Stimulated activated CD8-positive, alpha-beta memory T cell treated with anti-CD3 and anti-CD28 coated beads, Interleukin-4, amount 100 ng/mL, for 1 hour (primary cell): ENCODE measurements at places on chromosomes 12 and 14.

- no peak for DNase-seq
These were observed 1.3 kb downstream of the CLSTN3 start for GRCh38 chr12:7131502-7131866.

GRCh38 chr12:68094645-68095395 is 64.7 kb downstream of the IFNG start:
- DNase-seq = no peak

GRCh38 chr14:85580536-85581140 is 50.7 kb downstream of the FLRT2 start:
- DNase-seq = no peak

DNA sequence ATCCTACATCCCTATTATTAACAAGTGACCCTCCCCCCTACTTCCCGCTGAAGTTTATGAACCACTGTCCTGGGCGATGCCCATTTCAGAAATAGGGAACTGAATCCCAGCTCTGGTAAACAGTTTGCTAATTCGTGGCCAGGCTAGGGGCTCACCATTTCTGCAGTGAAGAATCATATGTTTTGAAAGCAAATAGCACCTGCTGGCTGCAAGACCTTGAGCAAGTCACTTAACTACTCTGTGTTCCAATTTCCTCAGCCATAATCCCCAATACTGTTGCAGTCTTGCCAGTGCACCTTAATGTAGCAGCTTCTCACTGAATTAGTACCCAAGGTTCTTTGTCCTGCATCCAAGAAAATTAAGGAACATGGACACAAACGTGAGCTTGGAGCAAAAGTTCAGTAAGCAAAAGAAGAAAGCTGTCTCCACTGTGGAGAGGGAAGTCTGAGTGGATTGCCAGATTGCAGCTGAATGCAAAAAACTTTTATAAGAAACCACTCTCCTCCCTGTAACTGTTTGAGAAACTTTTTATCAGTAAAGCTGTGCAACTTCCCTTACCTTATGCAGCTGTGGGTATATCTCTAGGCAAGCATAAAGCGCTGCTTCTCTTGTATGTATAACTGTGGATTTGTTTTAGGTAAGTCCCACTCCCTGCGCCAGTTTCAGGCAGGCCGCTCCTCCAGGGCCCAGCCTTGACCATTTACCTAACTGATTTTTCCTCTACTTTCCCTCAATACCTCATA is 824 bp downstream of the OAS1 start:
- no peak for DNase-seq

- DNase-seq = no peak
These were observed 67.8 kb downstream of the CAPZA3 start for GRCh38 chr12:18805516-18806248.

DNA sequence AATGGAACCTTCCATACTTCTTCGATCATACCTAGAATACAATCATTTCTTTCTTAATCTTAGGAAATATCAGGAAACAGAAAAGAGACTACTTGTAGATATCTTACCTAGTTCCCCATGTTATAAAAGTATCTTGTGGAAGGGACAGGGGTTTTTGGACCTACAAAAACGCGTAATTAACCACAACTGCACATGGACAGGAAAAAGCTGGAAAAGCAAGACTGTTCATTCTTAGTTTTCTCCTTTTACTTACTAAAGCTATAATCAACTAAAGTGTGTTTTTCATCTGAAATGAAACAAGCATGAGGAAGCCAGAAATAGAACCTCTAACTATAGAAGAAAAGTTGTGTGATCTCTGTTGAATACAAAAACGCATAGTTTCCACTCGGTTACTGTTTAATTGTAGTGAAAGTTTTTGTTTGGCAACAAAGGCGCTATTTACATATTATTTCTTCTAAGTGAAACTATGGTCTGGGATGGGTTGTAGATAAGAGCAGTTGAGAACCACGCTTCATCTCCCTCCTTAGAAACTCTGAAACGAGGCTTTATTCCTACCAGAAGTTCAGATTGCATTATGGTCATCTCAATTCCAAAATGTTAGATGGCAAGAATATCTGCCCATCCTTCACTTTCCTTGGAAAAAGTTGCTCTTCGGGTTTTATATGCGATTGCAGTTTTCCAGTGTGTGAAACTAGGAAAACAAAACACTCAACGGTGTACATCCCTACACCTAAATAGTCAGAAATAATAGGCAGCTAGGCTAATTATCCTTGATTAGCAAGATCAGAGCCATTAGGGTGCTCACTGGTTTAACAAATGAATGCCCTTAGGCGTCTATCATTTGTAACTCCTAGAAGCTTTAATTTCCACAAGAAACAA is 1.1 kb downstream of the BCAT1 start:
- DNase-seq = no peak

- DNase-seq = no peak
These were observed 133.1 kb downstream of the MED13L start for GRCh38 chr12:116144384-116144783.

- DNase-seq = no peak
These were observed 112.4 kb downstream of the BCL11B start for GRCh38 chr14:99159341-99160340.

- DNase-seq = no peak
These were observed 10.2 kb upstream of the MYL6B start for GRCh38 chr12:56141946-56142784.

- no peak for DNase-seq
These were observed 12.4 kb downstream of the CBLN3 start for GRCh38 chr14:24416932-24417619.

GRCh38 chr12:101750152-101750551 is 10.9 kb upstream of the SYCP3 start:
- no peak for DNase-seq

DNA sequence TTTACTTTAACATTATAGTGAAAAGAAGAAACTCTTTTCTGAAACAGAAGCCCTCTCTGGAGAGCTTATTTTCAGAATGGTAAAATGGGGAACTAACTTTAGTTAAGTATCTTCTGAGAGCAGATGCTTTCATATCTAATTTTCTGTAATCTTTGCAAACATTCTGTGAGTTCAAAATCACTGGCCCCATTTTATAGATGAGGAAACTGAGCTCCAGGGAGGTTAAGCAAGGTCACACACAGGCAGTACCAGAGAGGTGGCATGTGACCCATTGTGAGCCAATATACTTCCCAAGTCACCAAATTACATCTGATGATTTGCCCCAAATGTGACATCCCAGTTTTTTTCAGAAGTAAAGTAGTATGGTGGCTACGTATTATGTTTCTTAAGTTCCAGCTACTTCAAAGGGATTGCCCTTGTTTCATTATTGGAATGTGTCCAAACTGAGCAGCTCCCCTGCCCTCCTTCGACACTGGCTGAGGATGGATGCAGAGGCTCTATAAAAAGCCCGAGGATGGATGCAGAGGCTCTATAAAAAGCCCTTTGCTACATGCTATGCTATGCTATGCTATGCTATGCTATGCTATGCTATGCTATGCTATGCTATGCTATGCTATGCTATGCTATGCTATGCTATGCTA is 36.2 kb upstream of the NUDT4 start:
- DNase-seq = no peak

DNA sequence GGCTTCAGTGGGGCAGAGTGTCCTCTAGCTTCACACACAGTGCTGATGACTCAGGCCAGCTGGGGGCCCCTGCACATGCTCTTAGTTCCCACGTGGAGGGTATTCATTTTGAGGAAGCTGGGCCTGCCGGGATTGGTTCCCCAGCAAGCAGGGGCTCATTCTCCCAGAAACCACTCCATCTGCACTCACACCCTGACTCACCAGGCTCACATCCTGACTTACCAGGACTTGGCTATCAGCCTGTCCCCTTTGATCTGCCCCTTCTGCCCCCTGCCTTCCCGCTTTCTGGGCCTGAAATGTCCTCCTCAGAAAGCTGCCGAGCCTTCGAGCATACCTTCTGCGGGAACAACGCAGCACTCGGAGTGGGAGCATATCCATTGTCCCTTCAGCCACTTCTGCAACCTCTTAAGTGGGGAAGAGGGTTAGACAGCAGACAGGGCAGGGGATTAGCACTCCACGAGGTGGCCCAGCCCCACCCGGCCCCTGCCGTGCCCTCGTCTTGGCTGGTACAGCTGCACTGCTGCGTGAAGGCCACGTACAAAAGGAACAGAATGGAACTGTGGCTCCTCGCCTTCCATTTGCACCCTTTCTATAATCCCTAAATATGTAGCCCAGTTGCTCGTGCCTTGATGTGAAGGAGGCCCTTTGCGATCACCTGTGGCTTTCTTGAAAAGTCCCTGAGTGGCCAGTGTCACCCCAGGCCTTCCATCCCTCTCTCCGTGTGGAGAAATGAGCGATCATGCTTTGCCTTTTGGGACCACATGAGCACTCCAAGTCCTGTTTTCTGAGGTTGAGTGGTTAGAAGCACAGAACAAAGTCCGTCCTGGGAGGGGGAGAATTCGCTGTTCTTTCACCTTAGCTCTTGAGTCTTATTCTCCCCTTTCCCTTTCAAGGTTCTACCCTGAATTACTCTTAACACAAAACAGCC is 26.1 kb downstream of the TPCN1 start:
- no peak for DNase-seq

DNA sequence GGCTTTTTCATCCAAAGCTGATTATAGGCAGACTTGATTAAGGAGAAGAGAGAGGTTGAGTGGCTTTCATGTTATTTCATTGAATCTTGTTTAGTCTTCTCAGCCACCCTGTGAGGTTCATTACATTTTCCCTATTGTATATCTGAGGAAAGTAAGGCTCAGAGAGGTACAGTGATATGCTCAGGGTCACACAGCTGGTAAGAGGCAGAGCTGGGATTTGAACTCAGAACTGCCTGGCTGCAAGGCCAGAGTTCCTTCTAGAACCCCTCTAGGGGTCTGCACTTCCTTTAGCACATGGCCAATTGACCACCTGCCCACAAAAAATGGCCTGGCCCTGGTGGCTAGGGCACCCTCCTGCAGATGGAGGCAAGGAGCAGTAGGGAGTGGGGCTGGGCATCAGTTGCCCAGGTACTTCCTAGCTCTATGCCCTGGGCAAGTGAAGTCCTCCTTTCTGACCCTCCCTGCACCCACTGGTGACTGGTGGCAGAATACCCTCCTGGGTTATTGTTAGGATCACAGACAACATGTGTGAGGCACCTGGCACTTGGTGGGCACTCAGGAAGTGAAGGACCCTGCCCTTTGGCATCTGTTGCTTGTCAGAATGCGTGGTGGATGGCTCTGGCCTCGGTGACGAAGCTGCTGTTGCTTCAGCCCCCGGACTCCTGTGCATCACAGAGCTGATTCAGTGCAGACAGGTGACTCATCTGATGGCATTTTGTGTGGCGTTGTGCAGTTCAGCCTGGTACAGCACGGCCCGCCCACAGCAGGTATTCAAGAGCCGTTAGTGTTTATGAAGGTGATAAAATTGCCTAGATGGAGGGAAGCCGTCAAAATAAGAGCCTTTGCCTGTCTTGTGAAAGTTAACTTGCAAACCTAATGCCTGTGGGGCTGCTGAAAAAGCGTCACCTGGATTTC is 115.8 kb downstream of the SLC25A47 start:
- DNase-seq = no peak

GRCh38 chr12:104025771-104026170 is 24.2 kb downstream of the GLT8D2 start:
- DNase-seq = no peak

DNA sequence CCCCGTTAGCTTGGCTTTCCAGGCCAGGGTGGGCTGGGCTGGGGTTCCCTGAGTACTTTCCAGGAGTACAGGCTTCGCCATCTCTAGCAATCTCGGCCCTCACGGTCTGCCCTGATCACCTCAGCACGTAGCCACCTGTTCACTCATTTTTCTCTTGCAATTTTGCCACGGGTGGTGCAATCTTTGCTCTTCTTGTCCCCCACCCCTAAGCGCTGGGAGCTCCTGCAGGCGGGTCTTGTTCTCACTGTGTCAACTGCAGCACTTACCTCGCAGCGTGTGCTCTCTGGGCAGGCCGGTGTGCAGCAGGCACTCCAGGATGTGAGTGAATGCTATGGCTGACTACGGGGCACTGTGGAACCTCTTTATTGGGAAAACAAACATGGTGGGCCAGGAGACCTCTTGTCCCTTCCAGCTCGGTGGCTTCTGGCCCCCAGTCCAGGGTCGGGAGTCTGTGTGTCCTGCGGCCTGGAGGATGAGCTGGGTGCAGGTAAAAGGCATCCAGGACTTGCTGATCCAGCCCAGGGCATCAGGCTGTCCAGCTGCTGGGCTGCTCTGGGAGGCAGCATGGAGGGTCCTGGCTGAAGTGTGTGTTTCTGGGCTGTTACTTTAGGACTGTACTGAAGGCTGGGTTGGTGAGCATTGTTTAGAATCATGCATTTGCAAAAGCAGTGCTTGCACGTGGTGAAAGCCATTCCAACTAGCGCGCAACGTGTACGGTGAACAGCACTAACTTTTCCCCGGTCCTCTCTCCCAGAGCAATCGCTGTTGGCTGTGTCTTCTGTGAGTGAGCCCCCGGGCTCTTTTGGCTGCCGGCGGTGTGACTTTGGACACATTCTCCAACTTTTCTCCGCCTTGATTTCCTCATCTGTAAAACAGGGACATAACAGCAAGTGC is 1.5 kb upstream of the ULK1 start:
- DNase-seq = no peak

DNA sequence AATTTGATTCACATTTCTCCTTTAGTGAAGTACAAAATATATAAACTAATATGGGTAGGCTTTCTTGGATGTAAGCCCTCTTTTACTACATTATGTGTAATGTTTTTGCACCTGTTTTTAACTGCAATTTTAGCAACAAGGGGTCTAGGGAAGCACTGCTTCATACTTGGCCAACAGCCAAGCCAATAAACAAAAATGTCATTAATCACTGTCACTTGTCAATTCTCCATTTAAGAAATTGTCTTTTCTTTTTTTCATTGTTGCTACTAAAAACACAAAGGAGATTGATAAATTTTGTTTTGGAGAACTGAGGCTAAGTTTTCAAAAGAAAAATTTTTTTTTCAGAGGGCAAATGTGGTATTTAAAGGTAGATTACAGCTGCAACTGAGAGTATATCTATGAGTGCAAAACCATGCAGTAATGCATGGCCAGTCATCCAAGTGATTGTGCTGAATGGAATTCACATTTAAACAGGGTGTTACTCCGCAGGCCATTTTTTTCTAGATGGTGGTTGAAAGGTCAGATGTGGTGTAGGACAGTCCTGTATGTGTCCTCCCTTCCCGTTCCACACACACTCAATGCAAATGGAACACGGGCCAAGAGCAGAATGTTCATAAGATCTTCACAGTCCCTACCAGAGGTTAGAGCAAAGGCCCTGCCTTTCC is 503.0 kb upstream of the LMO3 start:
- no peak for DNase-seq

- DNase-seq = no peak
These were observed 17.3 kb upstream of the YAF2 start for GRCh38 chr12:42255221-42255865.

DNA sequence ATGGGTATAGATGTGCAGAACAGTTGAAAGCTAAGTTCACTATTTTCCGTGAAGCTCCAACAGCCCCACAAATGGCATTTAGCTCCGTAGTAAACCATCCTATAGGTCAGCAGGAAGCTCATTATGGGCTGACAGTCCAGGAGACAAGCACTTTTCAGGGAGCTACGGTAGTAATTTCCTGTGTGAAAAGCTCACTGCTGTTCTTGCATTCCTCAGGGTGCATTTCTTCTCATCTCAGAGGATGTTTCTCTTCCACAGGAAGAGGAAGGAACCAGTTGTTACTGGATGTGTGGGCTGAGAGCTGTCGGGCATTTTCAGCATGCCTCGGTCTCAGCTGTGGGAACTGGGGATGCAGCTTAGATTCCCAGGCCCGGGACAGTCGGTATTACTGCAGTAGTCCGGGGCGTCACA is 72.8 kb downstream of the GALNT4 start:
- DNase-seq = no peak

- no peak for DNase-seq
These were observed 1.3 kb upstream of the MYG1 start for GRCh38 chr12:53298164-53298563.
